ENCODE measurements at places on chromosomes 7 and 10. TPM values are rescaled to one million over a fixed set of nuclear protein-coding genes. Genes with fewer than 3 reads are reported as not detected.

- no peak for DNase-seq
- no peaks in the 10 kb centered on the region for H3K27me3 ChIP-seq
- no peaks in the 10 kb centered on the region for H3K36me3 ChIP-seq
- no peak overlapping the region for H3K27ac ChIP-seq
- H3K4me3 ChIP-seq, result no peak overlapping the region
- peaks cover 3% of the 10 kb centered on the region for H3K4me1 ChIP-seq
These were observed 120.8 kb downstream of the TAX1BP1 start for GRCh38 chr7:27860800-27861199.

- H3K27ac ChIP-seq, result no peak overlapping the region
- H3K36me3 ChIP-seq, result peaks cover 17% of the 10 kb centered on the region
- no peak for DNase-seq
- H3K27me3 ChIP-seq, result no peaks in the 10 kb centered on the region
- no peak overlapping the region for H3K4me3 ChIP-seq
- peaks cover 40% of the 10 kb centered on the region for H3K4me1 ChIP-seq
These were observed 98.8 kb downstream of the PFKFB3 start for GRCh38 chr10:6301488-6302075.

- peaks cover 39% of the 10 kb centered on the region for H3K4me1 ChIP-seq
- H3K27me3 ChIP-seq, result peaks cover 11% of the 10 kb centered on the region
- peaks cover 4% of the 10 kb centered on the region for H3K36me3 ChIP-seq
- DNase-seq, result no peak
- H3K27ac ChIP-seq, result no peak overlapping the region
These were observed 18.1 kb upstream of the ZC3HAV1 start for GRCh38 chr7:139127648-139128047.

- no peak overlapping the region for H3K27ac ChIP-seq
- H3K27me3 ChIP-seq, result peaks cover 76% of the 10 kb centered on the region
- no peaks in the 10 kb centered on the region for H3K36me3 ChIP-seq
These were observed 342.8 kb downstream of the DNAJB6 start for GRCh38 chr7:157679607-157680006.

- no peak overlapping the region for H3K27ac ChIP-seq
- no peak overlapping the region for H3K4me3 ChIP-seq
- no peaks in the 10 kb centered on the region for H3K36me3 ChIP-seq
- H3K4me1 ChIP-seq, result no peaks in the 10 kb centered on the region
- no peak for DNase-seq
These were observed 293.6 kb downstream of the CSTF2T start for GRCh38 chr10:51405580-51406351.

GRCh38 chr10:8338177-8338766 lies 283.8 kb downstream of the GATA3 start:
- no peak for DNase-seq
- H3K4me3 ChIP-seq, result no peak overlapping the region
- peaks cover 5% of the 10 kb centered on the region for H3K36me3 ChIP-seq
- peaks cover 30% of the 10 kb centered on the region for H3K4me1 ChIP-seq

The ELMO1 gene
- 142 TPM for total RNA-seq

GRCh38 chr10:10758306-10758705 lies 259.4 kb upstream of the CELF2 start:
- H3K27ac ChIP-seq, result no peak overlapping the region
- no peak for DNase-seq
- no peaks in the 10 kb centered on the region for H3K27me3 ChIP-seq

- DNase-seq, result no peak
- H3K27me3 ChIP-seq, result no peaks in the 10 kb centered on the region
- peaks cover 2% of the 10 kb centered on the region for H3K4me1 ChIP-seq
- H3K4me3 ChIP-seq, result no peak overlapping the region
These were observed 74.8 kb downstream of the LMBR1 start for GRCh38 chr7:156818133-156818532.

DNA sequence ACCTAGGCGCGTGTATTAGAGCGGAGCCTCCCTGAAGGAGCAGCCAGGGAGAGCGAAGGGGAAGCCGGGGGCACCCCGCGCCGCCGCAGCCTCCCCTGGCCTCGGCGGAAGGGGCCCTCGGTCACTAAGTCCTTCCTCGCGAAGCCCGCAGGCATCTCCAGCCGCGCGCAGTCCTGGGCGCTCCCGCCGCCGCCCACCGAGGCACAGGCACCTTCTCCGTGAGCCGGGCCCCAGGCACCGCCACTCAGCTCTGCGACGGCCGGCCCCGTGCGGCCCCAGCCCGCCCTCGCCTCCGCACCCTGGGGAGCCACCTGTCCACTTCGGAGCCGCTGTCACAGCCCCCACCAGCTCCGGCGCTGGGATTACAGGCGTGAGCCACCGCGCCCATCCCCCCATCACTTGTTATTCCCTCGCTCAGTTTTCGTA lies 80.8 kb downstream of the ZNF467 start:
- H3K27me3 ChIP-seq, result peaks cover 59% of the 10 kb centered on the region
- no peak overlapping the region for H3K27ac ChIP-seq
- peaks cover 1% of the 10 kb centered on the region for H3K4me1 ChIP-seq
- DNase-seq, result no peak

The SPDYE1 gene
- not detected for total RNA-seq

- H3K27me3 ChIP-seq, result no peaks in the 10 kb centered on the region
- H3K4me1 ChIP-seq, result no peaks in the 10 kb centered on the region
- H3K36me3 ChIP-seq, result no peaks in the 10 kb centered on the region
- H3K27ac ChIP-seq, result no peak overlapping the region
- H3K4me3 ChIP-seq, result no peak overlapping the region
These were observed 148.0 kb downstream of the FGFR2 start for GRCh38 chr10:121450247-121450646.

DNA sequence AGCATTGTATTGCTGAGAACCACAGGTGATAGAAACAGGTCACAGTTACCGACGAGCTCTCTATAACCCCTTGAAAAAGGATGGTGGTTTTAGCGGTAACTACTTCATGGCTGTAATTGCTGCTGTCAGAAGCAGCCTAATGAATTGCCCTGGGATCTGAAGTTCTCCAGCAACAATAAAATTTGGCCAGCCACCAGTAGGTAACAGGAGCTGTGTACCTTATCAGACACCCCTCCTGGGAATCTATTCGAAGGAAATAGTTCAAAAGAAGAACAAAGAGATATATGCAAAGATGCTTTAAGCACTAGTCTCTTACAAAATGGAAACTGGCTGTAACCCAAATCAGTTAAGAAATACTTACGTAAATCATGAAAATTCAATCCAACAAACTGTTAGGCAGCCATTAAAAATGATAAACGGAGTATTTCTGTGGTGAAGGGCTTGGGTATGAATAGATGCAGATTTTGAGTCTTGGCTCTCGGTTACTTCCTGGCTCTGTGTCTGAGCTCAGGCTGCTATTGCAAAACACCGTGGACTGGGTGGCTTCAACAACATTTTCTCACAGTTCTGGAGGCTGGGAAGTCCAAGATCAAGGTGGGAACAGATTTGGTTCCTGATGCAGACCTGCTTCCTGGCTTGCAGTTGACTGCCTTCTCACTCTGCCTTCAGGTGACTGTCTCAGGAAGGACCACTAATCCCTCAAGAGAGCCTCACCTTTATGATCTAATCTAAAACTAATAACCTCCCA lies 1.6 kb downstream of the MSRB2 start:
- H3K36me3 ChIP-seq, result peaks cover 11% of the 10 kb centered on the region
- peaks cover 11% of the 10 kb centered on the region for H3K27me3 ChIP-seq
- H3K4me3 ChIP-seq, result peak overlapping the region; percentile 85
- peak; percentile 15 for DNase-seq
- H3K27ac ChIP-seq, result peak overlapping the region; percentile 87

- H3K4me1 ChIP-seq, result no peaks in the 10 kb centered on the region
- DNase-seq, result no peak
- peaks cover 2% of the 10 kb centered on the region for H3K27me3 ChIP-seq
- H3K4me3 ChIP-seq, result no peak overlapping the region
- no peaks in the 10 kb centered on the region for H3K36me3 ChIP-seq
These were observed 64.3 kb downstream of the FOXI2 start for GRCh38 chr10:127801302-127801701.

- H3K36me3 ChIP-seq, result no peaks in the 10 kb centered on the region
- DNase-seq, result peak; percentile 17
- no peak overlapping the region for H3K4me3 ChIP-seq
These were observed 47.2 kb downstream of the DNAJC12 start for GRCh38 chr10:67790534-67791408.

- H3K27me3 ChIP-seq, result no peaks in the 10 kb centered on the region
- H3K4me3 ChIP-seq, result no peak overlapping the region
- no peaks in the 10 kb centered on the region for H3K36me3 ChIP-seq
These were observed 28.4 kb upstream of the MRC1 start for GRCh38 chr10:17780727-17781126.

The PRKAR2B gene
- total RNA-seq, result 1.4 TPM

- H3K36me3 ChIP-seq, result no peaks in the 10 kb centered on the region
- H3K4me3 ChIP-seq, result no peak overlapping the region
- no peak for DNase-seq
- H3K27ac ChIP-seq, result no peak overlapping the region
These were observed 66.6 kb upstream of the CPXM2 start for GRCh38 chr10:123958241-123958640.

The STK17A gene
- 74.8 TPM for total RNA-seq

- peak overlapping the region; percentile 95 for H3K4me3 ChIP-seq
- peak overlapping the region; percentile 48 for H3K27ac ChIP-seq
- no peaks in the 10 kb centered on the region for H3K27me3 ChIP-seq
- peaks cover 66% of the 10 kb centered on the region for H3K4me1 ChIP-seq
- DNase-seq, result no peak
These were observed 3.2 kb downstream of the TES start for GRCh38 chr7:116213361-116214130.

- no peak for DNase-seq
- H3K27ac ChIP-seq, result no peak overlapping the region
- H3K27me3 ChIP-seq, result peaks cover 9% of the 10 kb centered on the region
- no peaks in the 10 kb centered on the region for H3K4me1 ChIP-seq
- H3K4me3 ChIP-seq, result no peak overlapping the region
- H3K36me3 ChIP-seq, result no peaks in the 10 kb centered on the region
These were observed 334.8 kb downstream of the TNS3 start for GRCh38 chr7:47247132-47247531.

DNA sequence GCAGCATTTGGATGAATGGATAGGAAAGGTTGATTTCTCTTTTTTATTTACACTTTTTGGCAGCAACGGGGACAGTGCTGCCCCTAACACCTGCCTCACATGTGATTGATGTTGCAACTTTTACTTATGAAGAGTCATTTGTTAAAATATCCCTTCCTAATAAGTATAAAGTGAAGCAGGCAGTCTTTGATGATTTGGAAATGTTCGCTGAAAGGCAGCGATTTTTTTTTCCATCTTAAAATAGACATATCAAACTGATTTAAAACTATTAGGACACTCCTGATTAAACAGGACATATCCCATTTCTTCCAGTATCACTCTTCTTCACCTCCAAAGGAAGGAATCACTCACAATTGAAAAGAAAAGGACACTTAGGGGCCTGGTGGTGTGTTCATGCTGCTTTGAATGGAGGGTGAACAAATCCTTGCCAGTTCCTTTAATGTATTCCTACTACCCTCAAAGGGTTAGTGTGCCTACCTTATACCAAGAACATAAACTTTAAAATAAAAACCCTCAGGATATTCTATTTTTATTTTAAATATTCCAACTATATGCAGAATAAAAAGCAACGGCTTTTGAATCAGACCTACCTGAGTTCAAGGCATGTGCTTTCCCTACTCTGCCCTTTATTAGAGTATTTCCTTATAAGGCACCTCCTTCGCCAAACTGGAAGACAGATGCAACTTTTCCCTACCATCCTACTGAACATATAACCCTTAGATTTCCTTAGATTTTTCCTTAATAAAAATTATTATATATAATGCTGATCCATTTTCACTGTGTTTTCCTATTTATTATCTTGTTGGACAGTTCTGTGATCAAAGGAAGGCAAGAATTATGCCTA lies 1.1 kb downstream of the ADK start:
- no peak overlapping the region for H3K4me3 ChIP-seq
- peaks cover 10% of the 10 kb centered on the region for H3K36me3 ChIP-seq
- no peaks in the 10 kb centered on the region for H3K27me3 ChIP-seq
- no peak for DNase-seq

DNA sequence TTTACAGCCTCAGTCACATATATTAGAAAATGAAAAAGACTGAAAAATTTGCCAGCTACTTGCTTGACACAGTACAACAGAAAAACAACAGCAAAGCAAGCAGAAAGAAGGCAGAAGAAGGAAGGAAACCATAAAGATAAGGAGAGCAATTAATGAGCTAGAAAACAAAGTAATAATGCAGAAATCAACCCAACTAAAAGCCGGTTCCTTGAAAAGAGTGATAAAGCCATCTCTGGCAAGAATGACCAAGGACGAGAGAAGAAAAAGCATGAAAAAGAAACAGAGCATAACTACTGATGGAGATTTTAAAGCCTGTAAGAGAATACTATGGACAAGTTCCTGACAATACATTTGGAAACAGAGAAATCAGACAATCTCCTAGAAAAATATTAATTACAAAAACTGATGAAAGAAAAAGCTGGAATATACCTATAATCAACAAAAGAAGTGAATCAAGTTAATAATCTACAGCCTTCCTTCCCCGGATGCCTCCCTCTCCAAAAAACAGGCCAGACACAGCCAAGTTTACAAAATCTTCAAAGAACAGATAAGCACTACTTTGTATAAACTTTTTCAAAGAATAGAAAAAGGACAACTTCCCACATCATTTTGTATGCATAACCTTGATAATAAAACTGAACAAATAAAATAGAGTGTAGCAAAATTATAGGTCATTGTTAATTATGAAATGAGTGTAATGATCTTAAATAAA lies 204.0 kb downstream of the BAMBI start:
- H3K4me3 ChIP-seq, result no peak overlapping the region
- no peaks in the 10 kb centered on the region for H3K4me1 ChIP-seq
- DNase-seq, result no peak
- no peak overlapping the region for H3K27ac ChIP-seq
- H3K27me3 ChIP-seq, result peaks cover 12% of the 10 kb centered on the region
- H3K36me3 ChIP-seq, result no peaks in the 10 kb centered on the region

The IDI2 gene
- not detected for total RNA-seq

GRCh38 chr7:47213276-47213675 lies 368.6 kb downstream of the TNS3 start:
- H3K27ac ChIP-seq, result no peak overlapping the region
- DNase-seq, result no peak
- H3K36me3 ChIP-seq, result no peaks in the 10 kb centered on the region
- H3K4me3 ChIP-seq, result no peak overlapping the region
- H3K4me1 ChIP-seq, result peaks cover 7% of the 10 kb centered on the region

- no peaks in the 10 kb centered on the region for H3K36me3 ChIP-seq
- H3K27me3 ChIP-seq, result no peaks in the 10 kb centered on the region
- no peak overlapping the region for H3K27ac ChIP-seq
- no peaks in the 10 kb centered on the region for H3K4me1 ChIP-seq
- H3K4me3 ChIP-seq, result no peak overlapping the region
These were observed 19.9 kb downstream of the ELN start for GRCh38 chr7:74047804-74048380.

DNA sequence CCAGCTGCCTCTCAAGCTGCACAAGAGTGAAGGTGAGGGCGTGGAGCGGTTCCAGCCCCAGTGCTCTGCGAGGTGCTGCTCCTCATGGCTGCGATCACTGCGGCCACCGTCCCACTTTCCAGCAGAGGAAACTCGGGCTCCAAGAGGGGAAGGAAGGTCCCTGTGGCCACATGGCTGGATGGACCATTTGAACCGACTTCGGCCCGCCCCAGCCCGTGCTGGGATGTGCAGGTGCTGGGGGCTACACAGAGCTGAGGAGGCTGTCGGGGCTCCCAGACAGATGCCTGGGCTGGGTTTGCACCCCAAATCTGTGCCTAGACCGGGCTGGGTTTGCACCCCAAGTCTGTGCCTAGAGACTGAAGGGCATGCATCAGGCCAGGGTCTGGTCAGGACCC lies 186.6 kb downstream of the DNAJB6 start:
- H3K4me1 ChIP-seq, result no peaks in the 10 kb centered on the region
- H3K27me3 ChIP-seq, result peaks cover 13% of the 10 kb centered on the region
- H3K4me3 ChIP-seq, result no peak overlapping the region
- no peak overlapping the region for H3K27ac ChIP-seq
